ENCODE measurements at places on chromosomes 1 and 21.

DNA sequence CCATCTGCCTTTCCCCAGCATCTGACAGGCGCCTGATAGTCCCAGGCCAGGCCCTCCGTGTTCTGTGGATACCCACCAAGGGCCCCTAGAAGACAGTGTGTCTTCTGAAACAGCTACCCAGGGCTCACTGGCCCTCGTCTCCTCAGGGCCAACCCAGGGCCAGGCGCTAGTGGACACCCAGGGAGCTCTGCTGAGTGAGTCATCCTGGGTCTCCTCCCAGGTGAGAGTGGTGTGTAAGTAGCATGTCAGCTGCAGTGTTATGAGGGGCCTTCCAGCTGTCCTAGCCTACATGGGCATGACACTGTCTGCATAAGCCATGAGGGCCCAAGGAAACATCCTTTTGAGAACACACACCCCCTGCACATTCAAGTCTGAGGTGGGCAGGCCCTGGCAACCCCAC lies 36.7 kb downstream of the CHD5 start:
- H3K4me3 ChIP-seq: no peak overlapping the region
- no peaks in the 10 kb centered on the region for H3K27me3 ChIP-seq
- peaks cover 4% of the 10 kb centered on the region for H3K4me1 ChIP-seq
- DNase-seq: no peak
- H3K27ac ChIP-seq: no peak overlapping the region
- H3K36me3 ChIP-seq: no peaks in the 10 kb centered on the region

GRCh38 chr1:183987593-183988318 lies 49.8 kb downstream of the COLGALT2 start:
- no peak for DNase-seq
- no peaks in the 10 kb centered on the region for H3K4me1 ChIP-seq
- H3K36me3 ChIP-seq: no peaks in the 10 kb centered on the region
- no peak overlapping the region for H3K4me3 ChIP-seq

GRCh38 chr1:30768830-30769718 lies 11.5 kb upstream of the LAPTM5 start:
- H3K27ac ChIP-seq: no peak overlapping the region
- no peaks in the 10 kb centered on the region for H3K4me1 ChIP-seq
- no peaks in the 10 kb centered on the region for H3K36me3 ChIP-seq
- H3K4me3 ChIP-seq: no peak overlapping the region

DNA sequence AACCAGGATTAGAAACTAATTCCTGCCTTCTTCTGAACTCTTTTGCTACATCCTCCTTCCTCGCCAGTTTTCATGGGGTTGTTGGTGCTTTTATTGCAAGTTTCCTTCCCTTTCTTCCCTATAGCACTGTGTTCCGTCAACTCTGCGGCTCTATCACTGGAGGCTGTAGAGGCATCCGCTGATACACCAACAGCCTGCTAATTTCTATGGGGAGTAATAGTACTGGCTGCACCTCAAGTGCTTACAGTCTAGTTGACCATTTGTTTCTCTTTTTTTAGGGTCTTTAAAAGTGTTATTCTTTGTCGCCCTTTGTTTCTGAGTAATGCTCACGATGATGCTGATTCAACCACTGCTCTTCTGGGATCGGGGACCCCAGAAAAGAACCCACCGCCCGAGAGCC lies 746 bp downstream of the MIS18A start:
- no peaks in the 10 kb centered on the region for H3K27me3 ChIP-seq
- DNase-seq: no peak
- peak overlapping the region; percentile 79 for H3K27ac ChIP-seq
- peak overlapping the region; percentile 87 for H3K4me3 ChIP-seq

GRCh38 chr1:38179483-38179882 lies 132.9 kb upstream of the POU3F1 start:
- H3K4me1 ChIP-seq: no peaks in the 10 kb centered on the region
- peak; percentile 30 for DNase-seq
- no peak overlapping the region for H3K4me3 ChIP-seq
- H3K36me3 ChIP-seq: no peaks in the 10 kb centered on the region
- peaks cover 16% of the 10 kb centered on the region for H3K27me3 ChIP-seq

DNA sequence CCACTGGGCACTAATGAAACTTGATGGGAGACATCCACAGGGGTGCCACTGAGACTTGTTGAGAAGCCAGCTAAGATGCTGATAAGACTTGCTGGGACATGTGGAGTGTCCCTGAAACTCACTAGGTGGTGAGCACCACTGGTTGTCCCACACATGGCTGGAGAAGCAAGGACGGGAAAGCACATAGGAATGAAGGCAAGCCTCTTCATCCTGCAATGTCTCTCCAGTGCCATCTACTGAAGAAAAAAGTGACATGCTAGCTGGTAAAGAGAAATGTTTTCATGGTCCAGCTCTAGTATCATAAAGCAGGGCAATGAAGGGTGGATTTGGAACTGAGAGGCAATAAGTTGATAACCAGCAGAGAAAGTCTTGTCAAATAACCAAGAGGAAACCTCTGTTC lies 283.0 kb downstream of the PAPPA2 start:
- no peak overlapping the region for H3K27ac ChIP-seq
- H3K36me3 ChIP-seq: no peaks in the 10 kb centered on the region
- no peak overlapping the region for H3K4me3 ChIP-seq
- no peaks in the 10 kb centered on the region for H3K4me1 ChIP-seq
- DNase-seq: no peak

DNA sequence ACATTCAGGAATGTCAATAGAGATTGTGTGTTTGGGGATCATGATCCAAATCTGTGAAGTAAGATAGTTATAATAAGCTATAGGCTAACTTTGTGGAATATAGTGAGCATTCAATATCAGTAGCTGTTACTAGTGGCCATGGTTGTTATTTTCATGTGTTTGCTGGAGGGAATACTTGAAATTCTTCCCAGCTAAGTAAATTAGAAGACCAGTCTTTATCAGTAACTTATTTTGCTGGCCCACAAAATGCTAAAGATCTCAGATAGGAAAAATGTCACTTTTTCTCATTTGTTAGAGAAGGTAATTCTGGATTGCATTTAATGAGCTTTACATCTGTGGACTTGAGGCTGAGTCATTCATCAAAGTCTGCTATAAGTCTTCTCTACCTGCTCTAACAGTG lies 156.1 kb upstream of the LRRC7 start:
- H3K4me3 ChIP-seq: no peak overlapping the region
- no peak overlapping the region for H3K27ac ChIP-seq
- H3K27me3 ChIP-seq: no peaks in the 10 kb centered on the region
- no peaks in the 10 kb centered on the region for H3K36me3 ChIP-seq
- DNase-seq: no peak

DNA sequence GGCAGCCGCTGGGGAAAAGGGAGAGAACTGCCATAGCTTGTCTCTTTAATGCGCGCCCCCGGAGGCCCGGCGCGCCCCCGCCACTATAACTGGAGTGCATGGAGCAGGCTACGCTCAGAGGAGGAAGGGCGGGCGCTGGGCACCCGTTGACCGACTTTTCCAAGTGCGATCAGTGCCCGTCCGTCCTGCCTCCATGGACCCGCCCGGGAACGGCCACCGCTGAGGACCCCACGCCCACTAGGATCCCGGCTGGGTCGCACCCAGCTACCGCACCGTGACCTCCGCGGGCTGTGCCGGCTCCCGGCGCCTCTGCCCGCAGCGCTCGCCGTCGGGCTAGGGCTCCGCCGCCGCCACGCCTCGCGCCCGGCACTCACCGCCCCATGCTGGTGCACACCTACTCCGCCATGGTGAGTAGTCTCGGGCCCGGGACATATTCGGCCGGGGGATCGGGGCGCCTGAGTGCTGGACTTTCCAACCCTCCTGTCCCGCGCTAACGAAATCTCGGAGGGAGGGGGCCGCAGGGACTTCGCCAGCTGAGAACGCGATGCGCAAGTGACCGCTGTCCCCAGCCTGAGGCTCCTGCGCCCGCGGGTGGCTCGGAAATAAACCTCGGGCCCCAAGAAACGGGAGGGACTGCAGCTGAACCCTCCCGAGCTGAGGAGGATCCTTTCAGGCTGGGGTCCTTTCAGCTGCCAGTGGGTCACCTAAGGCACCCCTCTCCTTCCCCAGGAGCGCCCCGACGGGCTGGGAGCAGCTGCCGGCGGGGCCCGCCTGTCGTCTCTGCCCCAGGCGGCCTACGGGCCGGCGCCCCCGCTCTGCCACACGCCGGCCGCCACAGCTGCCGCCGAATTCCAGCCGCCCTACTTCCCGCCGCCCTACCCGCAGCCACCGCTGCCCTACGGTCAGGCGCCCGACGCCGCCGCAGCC lies at the start of gene TFAP2E:
Gene TFAP2E (plus strand): TSS at position 117 of the 927 bp plus-strand sequence. CDS start 264 bp downstream, at position 381.
- peaks cover 93% of the 10 kb centered on the region for H3K27me3 ChIP-seq
- DNase-seq: peak; percentile 71
- peaks cover 28% of the 10 kb centered on the region for H3K4me1 ChIP-seq
- peak within 1 kb of the TSS; percentile 63 for H3K4me3 ChIP-seq
- H3K27ac ChIP-seq: no peak within 1 kb of the TSS

GRCh38 chr1:152884085-152884484 lies 6.0 kb downstream of the SMCP start:
- no peaks in the 10 kb centered on the region for H3K27me3 ChIP-seq
- H3K27ac ChIP-seq: no peak overlapping the region

DNA sequence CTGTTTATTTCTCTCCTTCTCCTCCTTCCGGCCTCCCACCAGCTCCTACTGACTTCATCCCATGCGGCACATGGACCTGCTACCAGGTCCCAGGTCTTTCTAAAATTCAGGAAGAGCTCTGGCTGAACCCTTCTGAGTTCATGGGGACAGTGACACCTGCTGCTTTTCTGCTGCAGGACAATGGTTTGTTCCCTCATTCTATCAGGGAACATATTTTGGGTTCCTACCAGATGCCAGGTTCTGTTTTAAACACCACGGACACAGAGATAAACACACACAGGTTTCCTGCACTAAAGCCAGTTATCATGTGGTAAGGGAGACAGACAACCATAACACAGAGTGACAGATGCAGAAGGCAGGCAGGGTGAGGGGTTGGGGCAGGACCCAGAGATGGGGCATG lies 114.0 kb upstream of the RAB4A start:
- no peaks in the 10 kb centered on the region for H3K27me3 ChIP-seq
- no peaks in the 10 kb centered on the region for H3K36me3 ChIP-seq
- H3K4me3 ChIP-seq: no peak overlapping the region
- no peak overlapping the region for H3K27ac ChIP-seq
- peaks cover 25% of the 10 kb centered on the region for H3K4me1 ChIP-seq

- no peaks in the 10 kb centered on the region for H3K27me3 ChIP-seq
- H3K4me3 ChIP-seq: no peak overlapping the region
- H3K4me1 ChIP-seq: peaks cover 54% of the 10 kb centered on the region
- H3K36me3 ChIP-seq: peaks cover 58% of the 10 kb centered on the region
- H3K27ac ChIP-seq: no peak overlapping the region
These were observed 6.0 kb downstream of the PEA15 start for GRCh38 chr1:160211046-160211790.

DNA sequence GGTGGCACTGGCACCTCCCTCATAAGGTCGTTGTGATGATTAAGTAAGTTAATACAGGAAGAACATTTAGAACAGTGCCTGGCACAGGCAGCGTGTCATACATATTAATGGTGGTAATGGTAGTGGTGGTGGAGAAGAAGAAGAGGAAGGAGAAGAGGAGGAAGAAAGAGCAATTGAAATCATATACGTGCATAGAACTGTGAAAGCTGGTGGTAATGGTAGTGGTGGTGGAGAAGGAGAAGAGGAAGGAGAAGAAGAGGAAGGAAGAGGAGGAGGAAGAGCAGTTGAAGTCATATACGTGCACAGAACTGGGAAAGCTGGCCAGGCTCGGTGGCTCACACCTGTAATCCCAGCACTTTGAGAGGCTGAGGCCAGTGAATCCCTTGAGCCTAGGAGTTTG lies 121.3 kb upstream of the HOOK1 start:
- H3K27ac ChIP-seq: no peak overlapping the region
- H3K4me1 ChIP-seq: no peaks in the 10 kb centered on the region
- no peak for DNase-seq
- no peak overlapping the region for H3K4me3 ChIP-seq

DNA sequence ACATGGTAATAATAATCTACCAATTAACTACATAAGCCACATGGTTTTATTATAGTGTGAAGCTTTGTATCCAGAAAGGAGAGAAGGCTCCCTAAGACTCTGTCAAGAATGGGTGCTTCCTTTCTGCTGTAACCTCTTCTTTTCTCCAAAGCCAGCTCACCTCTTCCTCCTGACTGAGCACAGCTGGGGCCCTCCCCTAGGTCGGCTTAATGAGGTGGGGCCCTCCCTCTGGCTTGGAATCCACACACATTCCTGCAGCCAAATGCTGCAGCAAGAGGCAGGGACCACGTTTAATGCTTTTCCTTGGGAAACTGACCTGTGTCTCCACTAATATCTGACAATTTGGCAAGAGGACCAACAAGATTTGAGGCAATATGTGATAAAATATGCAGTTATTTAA lies 94.8 kb downstream of the DSCAM start:
- DNase-seq: no peak
- no peaks in the 10 kb centered on the region for H3K36me3 ChIP-seq
- H3K4me1 ChIP-seq: no peaks in the 10 kb centered on the region
- H3K27me3 ChIP-seq: peaks cover 5% of the 10 kb centered on the region

GRCh38 chr1:115428676-115429075 lies 90.6 kb upstream of the NGF start:
- no peaks in the 10 kb centered on the region for H3K4me1 ChIP-seq
- DNase-seq: no peak
- no peaks in the 10 kb centered on the region for H3K36me3 ChIP-seq
- H3K27me3 ChIP-seq: no peaks in the 10 kb centered on the region
- H3K27ac ChIP-seq: no peak overlapping the region

- no peak overlapping the region for H3K4me3 ChIP-seq
- no peaks in the 10 kb centered on the region for H3K27me3 ChIP-seq
- no peaks in the 10 kb centered on the region for H3K36me3 ChIP-seq
- no peak overlapping the region for H3K27ac ChIP-seq
- no peaks in the 10 kb centered on the region for H3K4me1 ChIP-seq
These were observed 282.5 kb downstream of the PTBP2 start for GRCh38 chr1:97004054-97004453.

DNA sequence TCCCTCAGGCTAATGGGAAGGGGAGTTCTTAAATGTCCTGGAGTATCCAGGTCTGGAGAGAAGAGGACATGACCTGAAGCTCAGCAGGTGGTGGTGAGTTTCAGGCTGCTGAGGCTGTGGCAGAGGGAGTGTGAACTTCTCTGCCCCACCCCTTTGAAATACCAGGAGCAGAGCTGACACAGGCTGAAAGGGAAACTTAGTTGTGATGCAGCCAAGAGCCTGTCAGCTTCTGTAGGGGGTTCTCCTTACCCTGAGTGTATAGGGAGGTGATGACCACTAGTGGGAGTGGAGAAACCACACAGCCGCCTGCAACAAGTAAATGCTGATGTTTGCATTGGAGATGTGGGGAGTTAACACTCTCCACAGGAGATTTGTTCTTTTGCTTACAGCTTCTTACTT lies 152.3 kb downstream of the FCRL5 start:
- H3K4me3 ChIP-seq: no peak overlapping the region
- H3K27me3 ChIP-seq: no peaks in the 10 kb centered on the region
- no peaks in the 10 kb centered on the region for H3K4me1 ChIP-seq
- DNase-seq: peak; percentile 39
- no peaks in the 10 kb centered on the region for H3K36me3 ChIP-seq

GRCh38 chr1:167532375-167532774 lies 14.0 kb upstream of the CD247 start:
- H3K4me3 ChIP-seq: no peak overlapping the region
- no peaks in the 10 kb centered on the region for H3K36me3 ChIP-seq
- no peak overlapping the region for H3K27ac ChIP-seq
- H3K27me3 ChIP-seq: no peaks in the 10 kb centered on the region
- no peaks in the 10 kb centered on the region for H3K4me1 ChIP-seq

All from stomach (tissue), 19 donors.